ENCODE measurements at places on chromosomes 3 and 15. TPM values are rescaled to one million over a fixed set of nuclear protein-coding genes. Genes with fewer than 3 reads are reported as not detected.

PCYT1A gene
- total RNA-seq, result 41.8 TPM

XIRP1 gene
- total RNA-seq, result 0.40 TPM

GRCh38 chr3:183489455-183490210, 61.2 kb upstream of the MCF2L2 start:
- no peak for DNase-seq

DNA sequence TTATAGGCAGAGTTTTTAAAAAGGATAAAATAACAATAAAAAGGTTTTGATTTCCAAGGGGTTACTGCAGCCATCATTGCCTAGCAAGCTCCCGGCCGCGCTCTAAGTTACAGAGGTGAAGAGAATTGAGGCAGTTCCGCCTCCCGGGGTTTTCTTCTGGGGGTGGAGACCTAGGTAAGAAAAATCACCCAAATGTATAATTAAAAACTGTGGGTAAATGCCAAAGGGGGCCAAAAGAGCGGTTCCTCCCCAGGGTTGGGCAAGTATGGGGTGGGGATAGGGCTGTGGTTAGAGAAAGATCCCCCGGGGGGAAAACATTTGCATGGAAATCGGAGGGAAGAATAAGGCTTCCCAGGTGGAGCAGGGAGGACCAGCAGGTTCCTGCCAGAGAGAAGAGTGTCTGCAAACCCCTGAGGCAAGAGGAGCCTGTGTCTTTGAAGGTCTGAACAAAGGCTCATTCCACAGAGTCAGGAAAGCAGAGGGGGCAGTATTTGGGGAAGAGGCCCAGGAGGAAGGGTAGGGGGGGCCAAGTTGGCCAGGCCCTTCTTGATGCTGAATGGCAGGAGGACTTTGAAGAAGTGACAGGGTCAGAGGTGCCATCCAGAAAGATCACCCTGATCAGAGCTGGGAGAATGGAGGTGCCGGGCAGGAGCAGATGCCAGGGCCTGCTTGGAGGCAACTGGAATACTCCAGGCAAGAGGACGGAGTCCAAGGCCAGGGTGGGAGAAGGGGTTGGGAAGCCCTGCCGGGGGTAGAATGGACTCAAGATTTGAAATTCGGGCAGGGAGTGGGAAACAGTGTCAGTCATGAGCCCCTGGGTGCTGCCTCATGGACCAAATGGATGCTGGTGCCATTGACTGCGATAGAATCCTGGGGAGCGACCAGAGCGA, 152.9 kb upstream of the RGMA start:
- no peak for DNase-seq

- DNase-seq, result no peak
These were observed 292.9 kb upstream of the ROBO1 start for GRCh38 chr3:80060664-80061063.

Measured in prostate gland (tissue), 2 donors.